ENCODE measurements at places on chromosomes 1 and 21. TPM values are rescaled to one million over a fixed set of nuclear protein-coding genes. Genes with fewer than 3 reads are reported as not detected.

Gene SV2A
- 28.5 TPM for total RNA-seq

DNA sequence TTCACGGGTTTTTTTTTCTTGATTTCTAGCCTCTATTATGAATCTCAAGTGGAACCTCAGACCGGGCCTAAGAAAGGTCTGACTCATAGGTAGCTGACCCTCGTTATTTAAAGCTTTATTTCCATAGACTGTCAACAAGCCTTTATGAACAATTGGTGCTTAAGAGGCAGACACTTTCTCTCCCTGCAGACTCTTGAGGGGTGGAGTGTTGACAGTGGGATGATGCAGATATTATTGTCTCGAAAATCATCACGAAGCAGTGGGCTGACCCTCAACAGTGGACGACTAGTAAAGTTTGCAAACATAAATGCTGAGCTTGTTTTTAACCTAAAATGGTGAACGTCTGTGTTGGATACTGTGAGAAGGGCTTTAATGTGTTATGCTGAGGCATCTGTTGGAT lies 1.8 kb downstream of the SFT2D2 start:
- DNase-seq: no peak

GRCh38 chr1:54228638-54229079 lies 28.7 kb downstream of the MRPL37 start:
- DNase-seq: no peak

DNA sequence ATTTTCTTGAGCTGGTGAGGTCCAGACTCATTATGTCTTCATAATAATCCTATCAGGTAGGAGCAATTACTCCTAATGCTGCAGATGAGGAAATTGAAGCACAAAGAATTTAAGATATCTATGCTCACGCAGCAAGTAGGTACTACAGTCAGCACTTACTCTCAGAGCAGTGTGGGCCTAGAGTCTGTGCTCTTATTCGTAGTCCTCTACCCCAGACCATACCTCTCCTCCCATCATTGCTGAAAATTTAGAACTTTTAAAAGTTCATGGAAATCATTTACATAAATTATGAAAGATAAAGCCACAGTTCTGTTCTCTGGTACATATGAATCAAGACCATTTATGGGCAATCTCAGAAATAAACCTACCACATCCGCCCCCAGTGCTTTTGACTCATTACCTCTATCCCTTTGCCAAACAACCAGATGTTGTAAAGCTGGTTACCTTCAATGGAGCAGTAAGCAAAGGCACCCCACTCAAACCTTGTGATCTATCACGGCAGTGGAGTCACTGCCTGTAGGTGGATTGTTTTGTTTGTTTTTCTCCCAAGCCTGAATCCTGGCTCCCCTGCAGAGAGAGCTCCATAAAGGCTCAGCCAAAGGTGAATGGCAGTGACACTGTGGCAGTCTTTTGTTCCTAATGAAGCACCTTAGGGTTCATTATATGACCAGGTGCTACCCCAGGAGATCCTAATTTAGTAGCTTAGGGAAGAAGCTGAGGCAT lies 20.9 kb upstream of the MAN1A2 start:
- DNase-seq: no peak

GRCh38 chr1:71930511-71930910 lies 351.8 kb downstream of the NEGR1 start:
- peak; percentile 6 for DNase-seq

- DNase-seq: no peak
These were observed 11.7 kb upstream of the TNNI3K start for GRCh38 chr1:74223453-74223852.

Gene TAS1R3
- 0.10 TPM for total RNA-seq

Data from HFFc6 (cell line).